ENCODE measurements at places on chromosomes 16 and 17. TPM values are rescaled to one million over a fixed set of nuclear protein-coding genes. Genes with fewer than 3 reads are reported as not detected.

DNA sequence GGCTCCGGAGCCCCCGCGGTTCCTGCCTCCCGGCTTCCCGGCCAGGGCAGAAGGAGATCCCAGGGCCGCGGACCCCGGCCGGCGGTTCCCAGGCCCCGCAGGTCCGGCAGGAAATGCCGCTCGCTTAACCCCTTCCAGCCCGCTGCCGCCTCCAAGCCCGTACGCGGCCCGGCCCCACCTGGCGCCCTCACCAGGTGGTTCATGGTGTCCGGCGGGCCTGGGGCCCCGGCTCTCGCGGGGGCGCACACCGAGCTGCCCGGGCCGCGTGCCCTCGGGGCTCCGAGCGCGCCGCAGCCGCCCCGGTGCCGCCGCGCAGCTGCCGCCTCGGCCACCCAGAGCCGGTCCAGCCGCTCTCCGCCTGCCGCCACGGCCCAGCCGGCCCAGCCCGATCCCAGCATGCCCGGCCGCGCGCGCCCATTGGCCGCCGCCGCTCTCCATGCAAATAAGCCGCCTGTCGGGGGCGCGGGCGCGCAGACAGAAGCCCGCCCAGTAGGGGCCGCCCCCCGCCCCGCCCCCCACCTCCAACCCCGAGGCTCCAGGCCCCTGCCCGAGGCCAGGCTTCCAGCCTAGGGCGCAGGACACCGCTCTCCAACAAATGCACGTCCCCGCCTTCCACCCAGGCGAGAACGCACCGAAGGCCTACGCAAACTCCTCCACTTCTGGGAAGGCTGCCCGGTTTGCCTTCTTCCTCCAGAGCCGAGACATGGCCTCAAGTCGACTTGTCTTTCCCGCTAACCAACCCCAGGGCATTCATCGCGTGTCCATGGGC is at the start of gene BCAR1:
Gene BCAR1, minus strand, starts transcription at position 345 of the 769 bp plus-strand sequence. Its CDS starts 142 bp downstream, at position 203.
- DNase-seq, result peak; percentile 93

Gene ALDH3A1
- total RNA-seq, result 0.21 TPM

- no peak for DNase-seq
Measured at GRCh38 chr17:71383091-71383490, 737.7 kb upstream of the SOX9 start.

GRCh38 chr16:75070012-75070841 is 46.4 kb downstream of the LDHD start:
- DNase-seq, result peak; percentile 36

Gene CTRB1
- 0.39 TPM for total RNA-seq

Gene HSF4
- 24.3 TPM for total RNA-seq

Gene SLC13A2
- not detected for total RNA-seq

- DNase-seq, result no peak
Measured at GRCh38 chr16:88170528-88170991, 212.2 kb upstream of the ZNF469 start.

DNA sequence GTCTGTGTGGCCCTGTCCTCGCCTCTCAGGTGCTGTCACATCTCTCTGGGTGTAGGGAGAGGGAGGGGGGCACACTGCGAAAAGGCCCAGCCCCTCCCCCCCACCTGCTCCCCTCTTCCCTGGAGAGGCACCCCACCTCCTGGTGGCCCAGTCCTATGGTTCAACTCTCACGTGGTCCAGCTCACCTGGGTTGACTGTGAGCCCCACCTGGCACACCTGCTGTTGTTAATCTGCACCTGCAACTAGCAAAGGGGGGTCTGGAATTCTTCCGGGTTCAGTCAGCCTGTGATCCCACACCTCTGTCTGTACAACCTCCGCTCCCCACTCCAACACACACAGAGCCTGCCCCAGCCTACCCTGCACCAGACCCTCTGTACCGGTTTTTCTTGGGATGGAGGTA is 2.0 kb upstream of the SYNGR2 start:
- no peak for DNase-seq

DNA sequence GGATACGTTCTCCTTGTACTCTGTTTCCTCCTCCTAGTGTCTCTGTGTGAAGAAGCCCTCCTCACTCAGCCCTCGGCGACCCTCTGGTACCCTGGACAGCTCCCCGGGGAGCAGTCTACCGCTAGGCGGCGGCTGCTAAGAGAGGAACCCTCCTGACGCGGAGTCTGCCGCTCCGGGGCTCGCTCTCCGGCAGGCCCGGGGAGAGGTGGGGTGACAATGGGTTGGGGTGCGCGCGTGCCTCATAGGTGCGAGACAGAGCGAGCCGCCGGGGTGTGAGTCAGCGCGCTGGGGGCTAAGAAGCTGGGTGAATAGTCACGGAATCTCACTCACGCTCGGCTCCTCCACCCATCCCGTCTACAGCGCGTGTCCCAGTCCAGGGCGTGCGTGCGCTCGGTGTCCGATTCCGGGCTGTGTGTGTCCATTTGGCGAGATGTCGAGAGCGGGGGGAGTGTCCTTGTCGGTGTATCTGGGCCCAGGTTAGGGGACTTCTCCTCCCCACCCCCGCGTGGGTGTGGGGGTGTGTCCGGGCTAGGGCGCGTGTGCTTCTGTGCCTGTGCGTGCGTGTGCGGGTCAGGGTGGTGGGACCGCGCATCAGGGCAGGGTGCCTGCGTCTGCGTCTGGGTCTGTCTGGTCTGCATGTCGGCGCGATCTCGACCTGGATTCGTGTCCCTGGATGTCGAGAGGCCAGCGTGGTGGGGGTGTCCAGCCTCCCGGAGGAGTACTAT is 577 bp upstream of the HS3ST2 start:
- peak; percentile 73 for DNase-seq

GRCh38 chr17:33052856-33053255 is 61.2 kb downstream of the SPACA3 start:
- no peak for DNase-seq

DNA sequence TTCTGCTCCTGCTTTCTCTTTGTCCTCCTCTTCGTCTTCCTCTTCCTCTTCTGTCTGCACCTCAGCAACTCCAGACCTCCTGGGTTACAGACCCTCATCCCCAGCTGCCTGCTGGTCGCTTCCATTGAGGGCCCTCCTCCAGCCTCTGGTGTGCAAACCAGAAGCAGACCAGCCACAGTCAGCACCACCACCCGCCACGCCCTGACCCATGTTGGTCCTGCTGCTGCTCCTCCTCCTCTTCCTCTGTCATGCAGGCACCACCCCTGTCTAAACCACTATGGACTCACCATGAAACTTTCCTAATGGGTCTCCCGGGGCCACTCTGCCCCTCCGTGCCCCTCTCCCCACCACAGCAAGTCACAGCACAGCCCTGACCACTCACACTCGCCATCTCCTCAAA is 11.4 kb upstream of the OGFOD3 start:
- DNase-seq, result no peak

Gene RGS11
- total RNA-seq, result 14.8 TPM

DNA sequence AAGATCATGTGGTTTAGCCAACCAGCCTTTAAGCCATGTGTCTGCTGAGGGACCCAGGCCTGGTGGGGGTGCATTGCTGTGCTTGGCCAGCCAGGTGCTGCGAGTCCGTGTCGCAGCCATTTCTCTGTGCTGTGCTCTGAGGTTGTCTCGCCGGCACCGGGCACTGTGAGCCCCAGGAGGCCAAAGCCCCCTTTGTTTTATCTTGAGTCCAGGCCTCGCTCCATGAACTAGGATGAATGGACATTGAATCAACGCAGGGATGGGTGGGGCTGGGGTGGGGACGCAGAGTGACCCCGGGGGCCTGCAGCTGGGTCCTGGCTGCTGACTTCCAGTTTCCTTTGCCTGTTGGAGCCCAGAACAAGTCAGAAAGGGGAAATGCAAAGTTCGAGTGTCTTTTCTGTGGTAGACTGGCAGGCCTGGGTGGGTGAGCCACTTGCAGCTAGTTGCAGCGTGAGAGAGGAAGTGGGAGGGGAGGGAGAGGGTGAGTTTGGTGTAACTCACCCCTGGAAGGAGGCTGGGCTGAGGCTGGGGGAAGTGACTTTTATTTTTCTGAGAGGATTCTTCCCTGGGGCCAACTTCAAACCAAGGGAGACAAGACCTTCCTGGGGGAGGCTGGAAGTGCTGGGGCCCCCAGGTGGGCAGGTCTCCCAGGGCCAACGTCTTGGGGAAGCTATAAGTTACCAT is 324.7 kb downstream of the SEC14L1 start:
- DNase-seq, result peak; percentile 69

Gene GJC1
- 28.5 TPM for total RNA-seq

Gene RECQL5
- 15.5 TPM for total RNA-seq

GRCh38 chr17:4648741-4649140 is 7.3 kb upstream of the ALOX15 start:
- DNase-seq, result no peak

DNA sequence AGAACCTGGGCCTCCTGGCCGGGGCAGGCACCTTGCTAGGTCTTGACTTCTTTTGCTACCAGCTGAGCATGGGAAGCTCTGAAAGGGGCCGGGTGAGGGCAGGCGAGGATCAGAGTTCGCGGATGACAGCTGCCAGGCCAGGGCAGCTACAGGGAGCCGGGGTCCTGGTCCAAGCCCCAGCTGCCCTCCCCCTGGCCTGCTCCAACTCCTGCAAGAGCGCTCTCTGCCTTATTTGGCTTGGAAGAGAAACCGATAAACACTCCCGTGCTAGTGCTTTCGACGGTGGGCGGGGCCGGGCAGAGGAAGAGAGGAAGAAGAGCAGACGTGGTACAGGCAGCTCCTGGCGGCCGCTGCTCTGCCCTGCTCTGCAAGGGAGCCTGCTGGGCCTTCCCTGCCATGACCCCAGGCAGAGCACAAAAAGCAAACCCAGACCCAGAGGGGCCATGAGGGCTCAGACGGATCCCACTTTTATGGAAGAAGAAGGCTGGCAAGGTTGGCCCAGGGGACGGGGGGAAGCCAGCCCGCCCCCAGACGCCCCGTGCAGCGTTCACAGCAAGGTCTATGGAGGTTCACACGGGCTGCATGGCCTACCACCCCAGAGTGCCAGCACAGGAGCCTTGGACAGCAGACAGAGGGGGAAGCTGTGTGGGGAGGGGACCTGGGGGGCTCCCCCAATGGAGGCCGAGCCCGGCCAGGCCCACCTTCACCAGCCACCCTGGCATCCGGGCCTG is 25.6 kb downstream of the PIEZO1 start:
- peak; percentile 75 for DNase-seq

GRCh38 chr17:74276051-74276476 is 2.0 kb downstream of the DNAI2 start:
- DNase-seq, result peak; percentile 72

GRCh38 chr16:55469821-55470532 is 9.0 kb upstream of the MMP2 start:
- DNase-seq, result no peak

GRCh38 chr17:62592341-62593099 is 35.0 kb upstream of the MRC2 start:
- DNase-seq, result no peak

DNA sequence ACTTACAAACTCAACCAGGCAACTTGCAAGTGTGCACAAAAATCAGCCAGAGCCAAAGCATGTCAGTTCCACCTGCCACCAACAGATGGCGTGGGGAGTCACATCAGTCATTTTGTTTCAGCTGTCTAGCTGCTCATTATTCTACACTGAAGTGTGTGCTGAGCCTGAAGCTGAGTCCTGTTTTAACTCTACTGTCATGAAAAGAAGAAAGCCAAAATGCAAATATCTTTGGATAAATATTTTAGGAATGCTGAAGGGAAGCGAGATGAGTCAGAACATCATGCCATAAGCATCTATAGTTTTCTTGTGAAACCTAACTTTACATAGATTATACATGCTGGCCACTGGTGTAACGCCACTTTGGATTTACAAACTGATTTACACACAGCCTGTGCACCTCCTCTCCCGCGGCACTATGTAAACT is 172.6 kb downstream of the CDK5R1 start:
- peak; percentile 62 for DNase-seq

GRCh38 chr16:49503256-49504022 is 129.8 kb downstream of the C16orf78 start:
- DNase-seq, result no peak

Gene P3H4
- total RNA-seq, result 12.0 TPM

DNA sequence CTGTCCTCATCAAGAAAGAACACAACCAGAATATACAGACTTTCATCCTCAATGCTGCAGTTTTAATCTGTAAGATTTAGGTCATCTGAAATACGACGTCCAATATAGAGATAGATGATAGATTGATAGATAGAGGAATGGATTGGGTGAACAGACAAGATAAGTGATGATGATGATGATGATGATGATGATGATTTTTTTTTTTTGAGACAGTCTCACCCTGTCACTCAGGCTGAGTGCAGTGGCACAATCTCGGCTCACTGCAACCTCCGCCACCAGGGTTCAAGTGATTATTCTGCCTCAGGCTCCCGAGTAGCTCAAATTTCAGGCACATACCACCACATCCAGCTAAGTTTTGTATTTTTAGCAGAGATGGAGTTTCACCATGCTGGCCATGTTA is 56.3 kb upstream of the ADAMTS18 start:
- no peak for DNase-seq

- DNase-seq, result no peak
Measured at GRCh38 chr16:17432901-17433576, 37.7 kb downstream of the XYLT1 start.

DNA sequence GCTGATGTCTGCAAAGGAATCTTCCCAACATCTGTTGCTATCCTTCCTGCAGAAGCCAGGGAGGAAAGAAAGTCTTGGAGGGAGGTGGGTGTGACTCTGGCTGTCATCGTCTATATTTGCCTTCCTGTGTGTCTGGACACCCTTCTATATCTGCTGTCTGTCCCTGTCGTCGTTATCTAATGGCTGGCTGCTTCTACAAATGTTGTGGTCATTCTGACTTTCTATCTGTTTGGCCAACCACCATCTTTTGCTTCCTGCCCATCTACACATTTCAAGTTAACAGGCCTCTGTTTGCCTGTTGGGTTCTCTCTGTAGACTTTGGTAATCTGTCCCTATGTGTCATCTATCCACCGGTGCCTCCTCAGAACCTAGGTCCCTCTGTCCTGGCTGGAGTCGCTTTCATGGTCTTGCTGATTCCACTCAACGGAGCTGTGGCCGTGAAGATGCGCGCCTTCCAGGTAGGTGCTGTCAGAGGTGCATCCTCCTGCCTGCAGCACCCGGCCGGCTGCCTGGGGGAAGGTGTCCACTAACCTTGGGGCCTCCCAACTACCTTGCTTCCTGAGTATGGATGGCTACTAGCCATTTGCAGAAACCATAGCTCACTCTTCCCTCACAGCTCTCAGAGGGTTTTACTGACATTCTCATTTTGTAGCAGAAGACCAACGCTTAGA is 30.2 kb downstream of the ABCC3 start:
- DNase-seq, result no peak

All from left cardiac atrium (tissue), 4 donors.